RPMI8226 (cell line): ENCODE measurements at places on chromosomes 7 and 10.

- no peak for DNase-seq
Measured at GRCh38 chr7:143507094-143507518, 29.4 kb downstream of the TAS2R41 start.

GRCh38 chr10:112713411-112713810, 236.6 kb upstream of the TCF7L2 start:
- no peak for DNase-seq

GRCh38 chr7:91043186-91043585, 221.0 kb upstream of the FZD1 start:
- no peak for DNase-seq

- no peak for DNase-seq
Measured at GRCh38 chr10:112434988-112435619, 11.6 kb downstream of the ZDHHC6 start.

- peak; percentile 91 for DNase-seq
Measured at GRCh38 chr7:55557666-55558188, 14.6 kb downstream of the VOPP1 start.

GRCh38 chr7:47576866-47577306, 5.0 kb downstream of the TNS3 start:
- no peak for DNase-seq

GRCh38 chr7:96236198-96237039, 85.5 kb downstream of the SLC25A13 start:
- DNase-seq, result no peak

GRCh38 chr7:157016024-157016351, 5.5 kb upstream of the MNX1 start:
- peak; percentile 72 for DNase-seq

GRCh38 chr7:48962821-48963505, 38.6 kb downstream of the CDC14C start:
- DNase-seq, result no peak

DNA sequence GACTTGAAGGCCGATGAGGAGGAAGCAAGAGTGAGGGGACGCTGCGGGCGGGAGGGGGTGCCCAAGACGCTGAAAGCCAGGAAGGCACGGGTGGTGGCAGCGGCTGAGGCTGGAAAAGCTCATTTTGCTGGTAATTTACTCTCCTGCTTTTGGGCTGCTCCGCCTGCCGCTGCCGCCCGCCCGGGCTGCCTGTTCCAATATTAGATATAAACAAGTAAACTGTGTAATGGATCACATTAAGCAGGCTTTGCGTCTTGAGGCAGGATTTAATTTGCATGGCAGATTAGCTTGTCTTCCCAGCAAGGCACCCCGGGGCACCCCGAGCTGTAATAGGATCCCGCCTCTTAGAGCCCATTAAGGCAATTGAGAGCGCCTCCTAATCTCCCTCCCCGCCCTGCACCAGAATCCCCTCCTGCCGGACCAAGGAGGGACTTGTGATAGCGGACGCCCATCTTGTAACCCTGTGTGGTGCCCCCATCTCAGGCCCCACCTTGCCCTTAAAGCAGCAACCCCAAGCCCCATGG, 46.1 kb upstream of the SLF2 start:
- DNase-seq, result no peak

DNA sequence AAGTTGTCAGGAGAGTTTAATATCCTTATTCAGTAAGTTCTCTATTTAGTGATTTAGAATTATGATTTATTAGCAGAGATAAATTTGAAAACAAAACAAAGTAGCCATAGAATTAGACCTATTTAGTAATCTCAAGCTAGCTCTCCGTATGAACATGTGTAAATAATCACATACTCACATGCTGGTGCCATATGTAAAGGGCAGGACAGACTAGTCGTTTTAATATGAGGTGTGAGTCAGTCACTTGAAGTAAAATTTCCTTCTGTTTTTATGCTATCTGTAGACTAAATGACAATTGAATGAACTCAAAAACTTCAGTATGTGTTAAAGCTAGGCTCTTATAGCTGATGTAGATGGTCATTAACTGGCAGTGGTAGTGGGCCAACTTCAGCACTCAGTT, 67.1 kb downstream of the WAC start:
- DNase-seq, result no peak

DNA sequence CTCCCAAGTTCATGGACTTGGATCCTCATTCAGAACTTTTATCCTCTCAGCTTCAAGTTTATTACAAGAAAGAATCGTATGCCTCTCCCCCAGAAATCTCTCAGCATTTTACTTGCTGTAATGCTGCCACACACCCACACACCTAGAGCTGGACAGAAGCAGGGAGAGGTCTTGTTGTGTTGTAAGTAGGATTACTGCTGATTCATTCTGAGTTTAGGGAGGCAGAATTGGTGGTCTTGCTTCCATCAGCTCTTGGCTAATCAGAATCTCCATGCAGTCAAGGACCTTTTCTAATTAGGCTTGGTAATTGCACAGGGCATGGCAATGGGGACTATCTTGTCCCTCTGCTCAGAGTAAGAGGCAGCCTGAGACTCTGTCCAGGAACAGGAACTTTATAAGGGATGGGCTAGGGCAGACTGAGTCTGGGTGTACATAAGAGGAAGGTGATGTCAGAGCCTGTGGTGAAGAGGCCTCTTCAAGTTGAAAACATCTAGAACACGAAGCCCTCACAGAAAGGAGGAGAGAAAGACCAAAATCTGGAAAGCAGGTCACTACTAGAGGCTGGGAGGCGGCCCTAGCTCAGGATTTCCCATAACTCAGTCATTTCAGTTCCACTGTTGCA, 7.0 kb upstream of the PTPRE start:
- no peak for DNase-seq

DNA sequence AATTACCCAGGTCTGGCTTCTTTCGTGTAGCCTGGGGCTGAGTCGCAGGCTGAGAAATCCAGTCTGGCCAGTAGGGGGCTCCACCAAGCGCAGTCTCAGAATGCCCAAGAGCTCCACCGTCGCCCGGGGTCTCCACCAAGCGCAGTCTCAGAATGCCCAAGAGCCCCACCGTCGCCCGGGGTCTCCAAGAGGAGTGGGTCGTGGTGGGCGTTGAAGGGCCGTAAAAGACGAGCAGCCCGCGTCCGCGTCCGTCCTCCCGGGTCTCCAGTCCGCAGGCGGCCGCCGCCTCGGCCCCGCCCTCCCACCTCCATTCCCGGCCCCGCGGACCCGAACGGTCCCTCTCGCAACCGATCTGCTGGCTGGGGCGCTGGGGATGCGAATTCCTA, 892 bp upstream of the ZYX start:
- peak; percentile 87 for DNase-seq

DNA sequence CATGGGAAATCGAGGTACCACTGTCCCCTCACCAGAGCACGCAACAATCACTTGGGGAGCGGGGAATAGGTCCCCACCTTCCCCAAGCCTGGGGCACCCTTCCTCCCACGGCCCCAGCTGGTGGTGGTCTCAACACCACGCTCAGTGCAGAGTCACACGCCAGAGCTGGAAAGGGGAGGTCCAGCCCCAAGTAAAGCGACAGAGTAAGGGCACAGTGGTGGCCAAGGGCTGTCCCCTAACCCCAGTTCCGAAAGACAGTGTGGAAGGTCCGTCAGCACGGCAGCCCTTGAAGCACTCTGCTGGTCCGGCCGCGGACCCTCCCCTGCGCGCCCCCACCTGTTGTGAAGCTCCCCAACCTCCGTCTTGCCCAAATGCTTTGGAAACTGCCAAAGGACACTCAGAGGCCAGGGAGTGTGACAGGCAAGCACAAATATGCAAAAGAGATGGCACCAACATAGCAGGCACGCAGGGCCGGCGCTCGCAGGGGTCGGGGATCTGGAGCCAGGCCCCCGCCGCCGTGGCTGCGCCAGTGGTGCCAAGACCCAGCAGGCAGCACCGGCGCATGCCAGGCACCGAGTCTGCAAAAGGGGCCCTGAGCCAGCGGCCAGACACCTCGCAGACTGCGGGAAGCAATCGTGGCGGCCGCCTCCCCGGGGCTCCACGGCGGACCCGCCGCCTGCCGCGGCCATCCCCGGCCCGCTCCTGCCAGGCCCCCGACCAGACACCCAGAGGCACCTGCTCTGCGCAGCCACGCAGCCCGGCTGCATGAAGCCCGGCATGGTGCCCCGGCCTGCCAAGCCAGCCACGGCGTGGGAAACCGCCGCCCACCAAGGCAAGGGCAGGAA, 51.6 kb upstream of the SRRM3 start:
- DNase-seq, result no peak

DNA sequence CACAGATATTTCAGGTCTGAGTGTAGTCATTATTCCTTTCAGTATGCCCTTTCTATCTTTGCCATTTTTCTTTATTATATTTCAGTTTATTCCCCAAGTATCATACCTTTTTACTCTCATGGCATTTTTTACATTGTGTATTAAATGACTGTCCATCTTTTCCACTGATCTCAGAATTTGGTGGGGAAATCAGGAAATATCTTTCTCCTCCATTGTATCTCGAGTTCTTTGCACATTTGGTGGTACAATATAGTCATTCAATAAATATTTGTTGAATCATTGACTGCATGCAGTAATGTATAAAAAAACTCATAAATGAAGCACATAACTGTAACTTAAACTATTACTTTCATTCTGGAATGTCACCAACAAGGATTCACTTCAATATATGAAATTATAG, 354.7 kb downstream of the HGF start:
- no peak for DNase-seq

GRCh38 chr7:28678431-28678965, 266.2 kb downstream of the CREB5 start:
- DNase-seq, result no peak

GRCh38 chr10:122078965-122079795, 90.2 kb downstream of the TACC2 start:
- DNase-seq, result no peak

- no peak for DNase-seq
Measured at GRCh38 chr7:20112696-20113095, 104.5 kb downstream of the MACC1 start.

DNA sequence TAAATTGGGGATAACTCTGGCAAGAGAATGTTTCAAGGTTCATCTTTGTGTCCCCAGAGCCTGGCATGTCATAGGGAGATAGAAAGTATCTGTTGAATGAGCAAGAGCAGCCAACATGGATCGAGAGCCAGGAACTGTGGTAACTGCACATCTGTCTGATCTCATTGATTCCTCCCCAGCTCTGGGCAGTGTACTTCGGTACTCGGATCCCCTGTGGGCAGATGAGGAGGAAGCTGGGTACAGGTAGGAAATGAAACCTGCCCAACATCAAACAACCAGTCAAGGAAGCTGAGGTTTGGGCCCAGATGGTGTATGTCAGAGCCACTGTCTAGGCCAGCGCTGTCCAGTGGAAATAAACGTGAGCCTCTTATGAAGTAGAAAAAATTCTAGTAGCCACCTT, 76.4 kb downstream of the GRK5 start:
- DNase-seq, result peak; percentile 31

DNA sequence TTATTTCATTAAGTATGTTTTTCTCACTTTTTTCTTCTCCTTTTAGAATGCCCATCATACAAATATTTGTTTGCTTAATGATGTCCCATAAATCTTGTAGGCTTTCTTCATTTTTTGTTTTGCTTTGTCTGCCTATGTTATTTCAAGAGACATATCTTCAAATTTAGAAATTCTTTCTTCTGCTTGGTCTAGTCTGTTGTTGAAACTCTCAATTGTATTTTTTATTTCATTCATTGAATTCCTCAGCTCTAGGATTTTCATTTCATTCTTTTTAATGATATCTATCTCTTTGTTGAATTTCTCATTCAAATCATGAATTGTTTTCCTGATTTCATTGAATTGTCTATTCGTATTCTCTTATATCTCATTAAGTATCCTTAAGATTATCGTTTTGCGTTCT, 125.1 kb upstream of the VIPR2 start:
- no peak for DNase-seq

DNA sequence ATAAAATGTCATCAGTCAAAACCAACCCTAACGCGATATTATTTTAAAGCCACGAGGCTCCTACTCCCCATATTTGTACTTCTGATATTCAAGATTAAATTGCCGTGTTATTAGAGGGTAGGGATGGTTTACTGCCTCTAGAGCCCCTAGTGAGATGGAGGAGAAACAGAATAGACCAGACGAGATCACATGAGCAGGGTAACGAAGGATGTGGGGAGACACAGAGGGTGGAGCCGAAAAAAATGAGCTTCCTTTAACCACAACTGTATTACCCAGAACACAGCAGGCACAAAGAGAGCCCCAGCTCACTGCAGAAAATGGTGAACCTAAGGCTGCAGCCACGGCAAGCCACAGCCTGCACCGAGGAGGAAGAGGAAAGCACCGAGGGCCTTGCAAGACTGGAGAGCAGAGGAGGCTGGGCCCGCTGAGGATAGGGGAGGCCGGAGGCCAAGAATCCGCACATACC, 14.3 kb downstream of the ZC3HAV1 start:
- no peak for DNase-seq

GRCh38 chr10:13417459-13418126, 69.5 kb upstream of the SEPHS1 start:
- DNase-seq, result no peak

GRCh38 chr7:94183289-94183749, 179.2 kb upstream of the BET1 start:
- DNase-seq, result no peak

DNA sequence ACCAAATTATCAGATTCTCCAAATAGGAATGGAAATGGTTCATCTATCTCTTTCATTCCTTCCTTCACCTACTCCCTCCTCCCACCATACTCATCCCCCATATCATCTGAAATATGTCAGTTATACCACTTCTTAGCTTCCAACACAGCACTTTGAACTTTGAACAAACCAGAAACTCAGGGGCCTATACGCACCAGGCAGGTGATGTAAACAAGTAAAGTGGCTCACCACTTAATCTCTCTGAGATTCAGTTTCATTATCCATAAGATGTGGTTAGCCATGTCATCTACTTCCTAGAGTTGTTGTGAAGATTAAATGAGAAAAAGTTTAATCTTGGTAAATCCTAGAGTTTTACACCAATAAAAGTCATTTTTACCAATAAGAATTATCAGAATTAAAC, 65.9 kb upstream of the LRRN3 start:
- no peak for DNase-seq

DNA sequence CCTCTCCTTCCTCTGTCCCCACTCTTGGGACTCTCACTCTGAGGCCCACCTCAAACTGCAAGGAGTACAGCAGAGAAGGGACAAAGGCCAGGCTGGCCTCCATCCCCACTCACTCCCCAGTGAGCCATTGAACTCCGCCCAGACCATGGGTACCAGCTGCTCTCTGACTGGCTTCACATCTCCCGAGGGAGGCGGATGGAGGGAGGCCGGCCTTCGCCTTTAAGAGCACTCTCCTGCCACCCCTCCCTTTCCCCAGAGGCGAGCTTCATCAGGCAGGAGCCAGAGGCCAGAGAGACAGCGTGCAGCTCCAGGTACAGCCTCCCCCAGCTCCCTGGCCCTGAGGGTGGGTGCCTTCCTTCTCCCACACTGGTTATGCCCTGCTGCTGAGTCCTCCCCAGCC, 1.8 kb upstream of the LDB3 start:
- DNase-seq, result no peak

- no peak for DNase-seq
Measured at GRCh38 chr10:80462299-80462980, 8.3 kb downstream of the TSPAN14 start.

DNA sequence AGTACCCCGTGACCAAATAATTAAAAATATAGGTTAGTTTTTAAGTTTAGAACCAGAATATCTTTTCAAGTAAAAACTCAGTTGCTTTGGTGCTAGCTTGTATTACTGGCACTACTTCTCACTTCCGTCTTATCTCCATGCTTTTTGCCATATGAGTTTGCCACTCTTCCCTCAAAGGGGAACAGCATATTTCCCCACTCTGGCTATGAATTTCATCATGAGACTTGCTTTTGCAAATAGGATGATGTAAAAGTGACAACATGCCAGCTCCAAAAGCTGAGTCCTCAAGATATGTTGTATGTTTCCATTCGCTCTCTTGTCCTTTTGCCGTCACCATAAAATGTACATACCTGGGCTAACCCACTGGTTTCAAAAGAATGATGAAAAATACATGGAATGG, 178.1 kb upstream of the SEMA3A start:
- DNase-seq, result no peak
